ENCODE measurements at places on chromosomes 6 and 20. TPM values are rescaled to one million over a fixed set of nuclear protein-coding genes. Genes with fewer than 3 reads are reported as not detected.

Gene AIF1
- total RNA-seq, result not detected

Gene TCF19
- 17.1 TPM for total RNA-seq

Gene BPIFA2
- not detected for total RNA-seq

Gene PI3
- total RNA-seq, result 2.5 TPM

Gene SPATA25
- 0.83 TPM for total RNA-seq

Gene LY6G6C
- 0.42 TPM for total RNA-seq

Gene MROH8
- total RNA-seq, result 0.69 TPM

Gene MEI4
- total RNA-seq, result not detected

Gene KIF6
- total RNA-seq, result 0.11 TPM

Gene C6orf47
- 14.5 TPM for total RNA-seq

Gene ERVFRD-1
- not detected for total RNA-seq

Gene ID1
- total RNA-seq, result 530 TPM

Gene SLC12A5
- 15.3 TPM for total RNA-seq

Gene ENPP5
- not detected for total RNA-seq

Gene TRIM15
- not detected for total RNA-seq

Gene UNC5CL
- 0.38 TPM for total RNA-seq

Gene KCNK15
- total RNA-seq, result 0.47 TPM

Gene HTR1B
- total RNA-seq, result 0.18 TPM

Gene CST4
- not detected for total RNA-seq

Gene GPANK1
- total RNA-seq, result 13.6 TPM

Gene MICA
- total RNA-seq, result 27.8 TPM
